GM23248 (cell line): ENCODE measurements at places on chromosomes 4 and X. TPM values are rescaled to one million over a fixed set of nuclear protein-coding genes. Genes with fewer than 3 reads are reported as not detected.

CT45A3 gene
- not detected in 2 replicates for polyA plus RNA-seq

HSFX4 gene
- not detected in 2 replicates for polyA plus RNA-seq

SHROOM4 gene
- 0.55 and 0.67 TPM in 2 replicates for polyA plus RNA-seq

GAGE12F gene
- not detected in 2 replicates for polyA plus RNA-seq

MAGEA4 gene
- polyA plus RNA-seq, result not detected in 2 replicates

ADGRG4 gene
- polyA plus RNA-seq, result not detected in 2 replicates

DNA sequence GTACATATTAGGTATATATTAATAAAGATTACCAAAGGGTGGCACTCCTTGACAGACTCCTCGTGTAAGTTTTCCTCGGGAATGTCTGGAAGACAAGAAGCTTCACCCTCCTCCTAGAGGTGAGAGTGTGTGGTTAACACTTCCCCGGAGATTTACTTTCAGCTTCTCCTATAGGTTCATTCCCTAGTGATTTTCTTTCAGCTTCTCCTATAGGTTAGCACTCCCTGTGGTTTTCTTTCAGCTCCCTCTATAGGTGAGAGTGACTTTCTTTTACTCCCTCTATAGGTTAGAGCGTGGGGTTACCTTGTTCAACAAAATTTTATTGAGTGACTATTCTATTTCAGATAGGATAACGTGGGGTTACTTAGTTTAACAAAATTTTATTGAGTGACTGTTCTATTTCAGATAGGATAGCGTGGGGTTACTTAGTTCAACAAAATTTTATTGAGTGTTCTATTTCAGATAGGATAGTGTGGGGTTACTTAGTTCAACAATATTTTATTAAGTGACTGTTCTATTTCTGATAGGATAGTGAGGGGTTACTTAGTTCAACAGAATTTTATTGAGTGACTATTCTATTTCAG, 106.0 kb upstream of the PLAC1 start:
- H3K4me1 ChIP-seq, result no peaks in the 10 kb centered on the region
- H3K27me3 ChIP-seq, result no peaks in the 10 kb centered on the region
- H3K27ac ChIP-seq, result no peak overlapping the region
- no peak overlapping the region for H3K4me3 ChIP-seq
- DNase-seq, result peak; percentile 24

GRCh38 chrX:75655627-75656026, 129.4 kb downstream of the MAGEE2 start:
- no peaks in the 10 kb centered on the region for H3K4me1 ChIP-seq
- H3K4me3 ChIP-seq, result no peak overlapping the region
- DNase-seq, result no peak
- H3K27me3 ChIP-seq, result no peaks in the 10 kb centered on the region
- no peaks in the 10 kb centered on the region for H3K36me3 ChIP-seq

DNA sequence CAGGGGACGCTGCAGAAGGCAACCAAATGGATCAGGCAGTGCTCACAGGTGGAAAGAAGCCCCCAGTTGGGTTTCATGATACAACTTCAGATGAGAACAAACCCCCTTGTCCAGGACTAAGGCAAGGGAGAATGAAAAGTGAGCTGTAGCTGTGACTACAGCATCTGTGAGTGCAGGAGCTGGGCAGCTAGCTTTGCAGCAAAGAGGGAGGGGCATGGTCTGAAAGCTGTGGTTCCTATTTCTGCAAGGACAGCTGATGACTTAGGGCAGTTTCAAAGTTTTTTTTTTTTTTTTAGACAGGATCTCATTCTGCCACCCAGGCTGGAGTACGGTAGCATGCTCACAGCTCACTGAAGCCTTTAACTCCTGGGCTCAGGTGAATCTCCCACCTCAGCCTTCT, 1317.4 kb upstream of the DIAPH2 start:
- no peaks in the 10 kb centered on the region for H3K4me1 ChIP-seq
- no peaks in the 10 kb centered on the region for H3K27me3 ChIP-seq
- no peak overlapping the region for H3K27ac ChIP-seq

GRCh38 chr4:6444582-6444981, 27.8 kb downstream of the PPP2R2C start:
- H3K27me3 ChIP-seq, result peaks cover 15% of the 10 kb centered on the region
- H3K4me3 ChIP-seq, result no peak overlapping the region
- H3K27ac ChIP-seq, result no peak overlapping the region
- no peaks in the 10 kb centered on the region for H3K36me3 ChIP-seq
- H3K4me1 ChIP-seq, result no peaks in the 10 kb centered on the region

DNA sequence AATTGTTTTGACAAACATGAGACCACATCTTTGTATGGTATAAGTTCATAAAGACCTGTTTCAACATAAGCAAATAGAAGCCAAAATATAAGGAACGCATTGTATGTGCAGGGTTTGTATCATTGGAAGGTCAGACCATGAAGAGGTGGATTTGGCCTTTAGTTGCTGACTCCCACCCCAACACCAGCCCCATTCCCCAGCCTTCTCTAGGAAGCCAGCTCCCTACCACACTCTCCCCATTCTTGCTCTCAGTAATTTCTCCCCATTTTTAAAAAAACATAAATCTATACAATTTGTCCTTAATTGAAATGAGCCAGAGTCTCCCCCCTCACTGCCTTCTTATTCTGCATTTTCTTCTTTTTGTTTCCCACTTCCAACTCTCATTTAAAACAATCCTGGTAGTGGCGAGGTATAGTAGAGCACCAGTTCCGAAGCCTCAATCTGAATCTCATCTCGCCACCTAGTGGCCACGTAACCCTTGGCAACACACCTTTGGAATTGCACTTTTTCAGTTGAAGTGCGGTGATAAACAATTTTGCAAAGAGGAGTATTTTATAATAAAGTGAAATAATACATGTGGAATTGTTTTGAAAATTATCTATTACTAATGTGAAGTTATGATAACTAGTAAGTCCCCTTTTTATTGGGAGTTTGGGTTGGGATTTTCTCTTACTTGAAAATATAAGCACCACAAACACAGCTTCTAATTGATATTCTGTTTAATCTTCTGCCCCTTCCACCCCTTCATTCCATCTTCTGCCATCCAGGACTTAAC, 126.6 kb downstream of the ASB9 start:
- no peaks in the 10 kb centered on the region for H3K36me3 ChIP-seq
- DNase-seq, result peak; percentile 59
- no peak overlapping the region for H3K4me3 ChIP-seq
- no peaks in the 10 kb centered on the region for H3K27me3 ChIP-seq

DNA sequence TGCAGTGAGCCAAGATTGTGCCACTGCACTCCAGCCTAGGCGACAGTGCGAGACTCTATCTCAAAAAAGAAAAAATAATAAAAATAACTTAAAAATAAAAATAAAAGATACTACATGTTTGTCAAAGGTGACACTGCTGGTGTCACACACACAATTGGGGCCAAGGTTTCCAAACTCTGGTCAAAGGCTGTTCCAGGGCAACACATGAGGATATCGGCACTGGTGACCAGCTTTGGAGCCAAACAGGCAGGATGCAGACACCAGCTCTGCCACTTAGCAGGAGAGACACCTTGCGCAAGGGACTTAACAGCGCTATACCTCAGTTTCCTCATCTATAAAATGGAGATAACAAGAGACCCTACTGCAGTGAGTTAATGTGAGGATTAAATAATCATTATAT, 52.3 kb downstream of the CD99L2 start:
- H3K36me3 ChIP-seq, result no peaks in the 10 kb centered on the region
- no peaks in the 10 kb centered on the region for H3K27me3 ChIP-seq
- no peak for DNase-seq

- H3K27ac ChIP-seq, result 0 out of 2 replicates have a peak overlapping the region, but pooled peaks have one; percentile 11
- H3K4me1 ChIP-seq, result peaks cover 28% of the 10 kb centered on the region
- peak; percentile 65 for DNase-seq
- no peaks in the 10 kb centered on the region for H3K36me3 ChIP-seq
- H3K27me3 ChIP-seq, result no peaks in the 10 kb centered on the region
Measured at GRCh38 chr4:151434183-151434860, 25.3 kb downstream of the FHIP1A start.

DNA sequence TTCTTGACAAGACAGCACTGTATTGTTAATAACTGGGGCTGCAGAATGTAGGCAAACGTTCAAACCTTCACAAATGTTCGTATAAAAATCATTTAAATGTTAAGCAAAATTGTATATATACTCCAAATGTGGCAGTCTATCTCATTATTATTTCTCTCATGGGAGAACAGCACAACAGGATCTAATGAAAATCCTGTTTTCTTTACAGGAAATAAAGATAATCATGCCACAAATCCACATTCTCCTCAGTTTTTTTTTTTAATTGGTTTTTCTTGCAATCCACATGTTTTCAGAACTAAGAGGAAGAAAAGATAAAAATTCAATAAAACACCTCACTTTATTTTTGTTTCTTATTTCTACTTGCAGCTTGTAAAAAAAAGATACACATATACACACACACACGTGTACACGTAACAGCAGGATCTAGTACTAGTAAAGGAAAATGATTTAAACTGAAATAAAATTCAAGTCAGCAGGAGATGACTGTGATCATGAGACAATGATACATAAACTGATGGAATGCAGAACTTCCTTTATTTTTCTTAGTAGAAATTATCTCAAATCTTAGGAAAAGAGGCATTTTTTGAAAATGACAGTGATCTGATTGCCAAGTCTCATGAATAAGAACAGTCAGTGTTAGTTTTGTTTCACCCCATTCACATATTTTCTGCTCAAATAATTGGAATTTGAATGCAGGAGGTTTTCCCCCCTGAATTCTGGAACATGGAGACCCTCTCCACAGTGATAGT, 11.3 kb downstream of the APBB2 start:
- no peaks in the 10 kb centered on the region for H3K27me3 ChIP-seq
- H3K4me3 ChIP-seq, result peak overlapping the region; percentile 20
- no peaks in the 10 kb centered on the region for H3K36me3 ChIP-seq
- peaks cover 65% of the 10 kb centered on the region for H3K4me1 ChIP-seq
- peak overlapping the region; percentile 81 for H3K27ac ChIP-seq
- peak; percentile 65 for DNase-seq

DNA sequence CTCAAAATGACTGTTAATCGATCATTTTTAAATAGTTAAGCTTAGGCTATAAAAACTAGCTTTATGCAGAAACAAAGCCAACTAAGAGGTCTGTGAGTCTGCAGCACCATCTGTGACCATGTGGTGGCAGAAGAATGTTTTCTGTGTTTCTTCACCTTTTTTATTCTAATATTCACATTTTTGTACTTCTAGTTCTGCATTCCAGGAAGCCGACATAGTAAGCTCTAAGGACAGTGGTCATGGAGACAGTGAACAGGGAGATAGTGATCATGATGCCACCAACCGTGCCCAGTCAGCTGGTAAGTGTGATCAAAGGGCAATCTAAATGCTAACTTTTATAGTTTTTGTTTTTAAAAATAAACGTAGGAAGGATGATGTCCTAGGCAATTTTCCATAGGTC, 5.6 kb downstream of the PCDH10 start:
- H3K27ac ChIP-seq, result no peak overlapping the region
- no peak overlapping the region for H3K4me3 ChIP-seq
- peak; percentile 59 for DNase-seq
- peaks cover 45% of the 10 kb centered on the region for H3K27me3 ChIP-seq
- 0 out of 2 replicates have a peak, but pooled peaks cover under 1% of the 10 kb centered on the region for H3K4me1 ChIP-seq

- no peaks in the 10 kb centered on the region for H3K4me1 ChIP-seq
- H3K27ac ChIP-seq, result no peak overlapping the region
- H3K36me3 ChIP-seq, result no peaks in the 10 kb centered on the region
- peak; percentile 77 for DNase-seq
- no peaks in the 10 kb centered on the region for H3K27me3 ChIP-seq
- H3K4me3 ChIP-seq, result no peak overlapping the region
Measured at GRCh38 chr4:80989921-80990544, 40.5 kb upstream of the BMP3 start.

DNA sequence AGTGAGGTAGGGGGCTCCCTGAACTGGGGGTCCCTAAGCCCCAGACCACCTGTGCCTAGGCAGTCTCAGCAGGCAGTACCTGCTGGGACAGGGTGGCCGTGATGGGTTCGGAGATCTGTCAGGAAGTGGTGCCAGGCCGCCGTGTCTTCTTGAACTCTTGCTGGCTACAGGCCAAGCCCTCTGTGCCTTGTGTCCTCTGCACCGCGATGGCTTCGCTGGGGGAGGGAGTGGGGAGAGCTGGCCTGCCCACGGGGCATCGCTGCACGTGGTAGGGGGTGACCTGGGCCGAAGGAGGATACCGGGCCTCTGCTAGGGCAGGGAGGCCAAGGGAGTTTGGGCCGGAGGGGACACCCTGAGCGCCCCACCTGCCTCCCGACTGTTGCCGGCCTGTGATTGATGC, 96.7 kb upstream of the NKX1-1 start:
- H3K36me3 ChIP-seq, result no peaks in the 10 kb centered on the region
- no peak overlapping the region for H3K27ac ChIP-seq
- peaks cover 19% of the 10 kb centered on the region for H3K27me3 ChIP-seq
- no peaks in the 10 kb centered on the region for H3K4me1 ChIP-seq

- H3K36me3 ChIP-seq, result no peaks in the 10 kb centered on the region
- H3K4me1 ChIP-seq, result no peaks in the 10 kb centered on the region
- H3K27me3 ChIP-seq, result no peaks in the 10 kb centered on the region
- H3K4me3 ChIP-seq, result no peak overlapping the region
- DNase-seq, result no peak
Measured at GRCh38 chrX:97189668-97190067, 306.0 kb downstream of the RPA4 start.
